ENCODE measurements at places on chromosomes 1 and 21.

- no peak for DNase-seq
These were observed 665.7 kb downstream of the MRPL39 start for GRCh38 chr21:24941316-24942185.

GRCh38 chr1:15296585-15297321, 49.7 kb downstream of the FHAD1 start:
- no peak for DNase-seq

DNA sequence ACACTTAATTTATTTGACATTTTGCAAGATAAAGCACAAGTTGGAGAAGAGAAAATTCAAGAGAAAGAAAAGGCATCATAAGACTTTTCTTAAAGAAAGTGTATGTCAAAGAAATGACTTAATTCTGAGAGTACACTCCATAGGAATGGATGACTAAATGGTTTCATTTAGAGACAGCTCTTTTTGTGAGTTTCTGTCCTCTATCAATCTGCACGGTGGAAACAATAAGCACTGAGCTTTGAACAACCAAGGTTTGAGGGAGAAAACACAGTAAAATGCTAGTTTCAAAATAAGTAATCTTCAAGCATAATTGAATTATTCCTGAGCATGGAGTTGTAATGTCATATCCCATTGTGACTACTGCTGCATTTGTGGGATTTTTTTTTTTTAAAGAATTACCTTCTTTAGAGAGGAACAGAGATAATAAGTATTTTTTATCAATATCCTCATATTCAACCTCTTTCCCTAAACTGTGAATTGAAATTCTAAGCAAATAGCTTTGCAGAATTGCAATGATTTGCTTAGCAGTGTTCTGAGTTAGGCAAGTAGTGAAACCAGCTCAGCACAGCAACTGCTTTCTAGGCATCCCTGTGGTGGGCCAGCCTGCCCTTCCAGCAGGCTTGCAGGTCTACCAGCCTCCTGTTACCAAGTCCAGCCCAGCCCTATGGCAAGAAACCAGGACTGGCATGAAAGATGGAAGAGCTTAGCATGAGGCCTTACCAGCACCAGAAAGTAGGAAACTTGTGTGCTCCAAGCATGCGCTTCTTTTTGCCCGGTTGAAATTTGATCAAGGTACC, 38.2 kb downstream of the KCNJ6 start:
- DNase-seq = no peak

DNA sequence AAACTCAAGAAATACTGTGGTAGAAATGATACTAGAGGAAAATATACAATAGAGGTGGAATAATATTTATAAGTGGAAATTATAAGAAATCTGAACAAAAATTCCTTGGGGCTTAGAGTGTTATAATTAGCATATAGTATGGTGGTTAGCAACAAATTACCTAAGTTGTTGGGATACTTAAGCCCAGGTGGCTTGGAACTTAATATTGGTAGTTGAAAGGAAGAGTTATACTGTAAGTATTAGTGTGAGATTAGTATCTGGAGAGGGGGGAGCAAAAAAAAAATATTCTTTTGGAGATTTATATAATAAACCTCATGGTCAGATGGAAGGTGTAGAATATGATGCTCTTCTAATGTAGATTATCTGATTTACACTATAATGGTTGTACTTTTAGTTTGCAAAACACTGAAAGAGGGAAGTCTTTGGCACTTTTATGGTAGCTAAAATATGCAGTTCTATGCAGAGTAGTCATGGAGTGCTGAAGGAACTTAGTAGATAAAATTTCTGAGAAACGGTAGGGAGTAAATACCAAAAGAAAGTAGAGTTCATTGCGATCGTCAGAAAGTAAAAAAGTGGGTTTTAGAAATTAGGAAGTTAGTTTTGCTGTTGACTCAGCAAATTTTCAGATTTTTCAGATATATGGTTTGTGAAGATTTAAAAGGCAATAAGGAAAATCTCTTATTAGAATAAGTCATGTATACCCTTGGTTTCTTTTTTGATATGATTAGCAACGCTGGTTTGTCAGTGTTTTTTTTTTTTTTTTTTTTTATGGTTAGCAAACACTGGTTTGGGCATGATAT, 45.7 kb downstream of the MTF2 start:
- DNase-seq = no peak

DNA sequence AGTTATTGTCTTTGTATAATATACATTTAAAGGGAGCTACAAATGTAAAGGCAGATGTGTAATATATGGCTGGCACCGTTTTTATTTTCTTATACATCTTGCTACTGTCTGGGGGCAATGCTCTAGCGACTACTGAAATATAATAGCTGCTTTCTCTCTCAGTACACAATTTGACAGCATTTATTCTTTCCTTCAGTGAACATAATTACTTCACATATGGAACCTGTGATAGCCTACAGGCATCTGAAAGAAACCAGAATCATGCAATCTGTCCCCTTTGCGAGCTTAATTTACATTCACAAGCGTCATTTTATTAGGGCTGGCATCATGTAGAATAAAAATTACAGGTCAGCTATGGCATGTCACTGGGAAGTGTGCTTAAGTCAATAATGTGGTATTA, 557.5 kb upstream of the PTBP2 start:
- no peak for DNase-seq

DNA sequence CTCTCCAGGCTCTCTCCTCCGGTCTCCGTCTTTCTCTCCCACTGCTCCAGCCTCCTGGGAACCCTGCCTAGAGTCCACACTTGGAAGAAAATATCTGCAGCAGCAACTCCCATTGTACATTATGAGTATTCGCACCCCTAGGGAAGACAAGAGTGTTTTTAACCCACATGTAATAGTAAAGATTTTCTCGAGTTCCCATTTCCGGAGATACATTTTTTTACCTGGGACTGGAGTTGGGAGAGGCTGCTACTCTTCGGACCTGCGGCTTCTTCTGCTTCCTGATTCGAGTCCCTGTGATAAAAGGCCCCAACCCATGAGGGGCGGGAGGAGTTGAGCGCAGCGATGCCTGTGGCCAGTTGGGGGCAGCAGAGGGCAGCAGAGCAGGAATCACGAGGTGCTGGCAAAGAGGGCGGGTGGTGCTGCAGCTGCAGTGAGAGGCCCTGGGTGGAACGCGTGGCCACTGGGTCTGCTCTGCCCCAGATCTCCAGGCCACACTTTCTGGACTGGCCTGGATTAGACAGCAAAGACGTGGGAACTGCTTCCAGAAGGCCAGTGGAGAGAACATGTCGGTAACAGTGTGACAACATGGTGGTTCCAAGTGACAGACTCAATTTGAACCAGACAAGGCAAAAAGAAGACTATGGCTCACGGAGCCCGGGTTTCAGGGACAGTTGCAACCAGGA, 221.0 kb upstream of the CSF3R start:
- DNase-seq = no peak

DNA sequence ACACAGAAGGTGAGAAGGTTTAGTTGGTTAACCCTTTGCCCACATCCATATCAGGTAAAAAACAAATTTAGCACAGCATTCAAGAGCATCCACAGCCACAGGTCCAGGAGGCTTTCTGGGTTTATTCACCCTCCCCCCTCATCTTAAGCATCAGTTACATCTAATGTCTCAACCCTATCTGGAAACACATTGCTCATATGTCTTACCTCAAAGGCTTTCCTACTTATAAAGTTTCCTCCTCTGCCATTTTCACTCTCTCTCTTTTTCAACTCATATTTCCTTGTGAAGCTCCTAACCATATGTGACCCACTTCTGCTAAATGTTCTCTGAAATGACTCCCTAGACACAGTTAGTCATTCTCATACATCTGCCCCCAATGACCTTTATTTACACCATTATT, 47.9 kb upstream of the RUNX1 start:
- no peak for DNase-seq

GRCh38 chr1:28232558-28233263, at the start of gene DNAJC8:
TSS of gene DNAJC8 (minus strand) at chr1:28233029. CDS start at chr1:28232998, 31 bp downstream.
- DNase-seq = peak; percentile 90

DNA sequence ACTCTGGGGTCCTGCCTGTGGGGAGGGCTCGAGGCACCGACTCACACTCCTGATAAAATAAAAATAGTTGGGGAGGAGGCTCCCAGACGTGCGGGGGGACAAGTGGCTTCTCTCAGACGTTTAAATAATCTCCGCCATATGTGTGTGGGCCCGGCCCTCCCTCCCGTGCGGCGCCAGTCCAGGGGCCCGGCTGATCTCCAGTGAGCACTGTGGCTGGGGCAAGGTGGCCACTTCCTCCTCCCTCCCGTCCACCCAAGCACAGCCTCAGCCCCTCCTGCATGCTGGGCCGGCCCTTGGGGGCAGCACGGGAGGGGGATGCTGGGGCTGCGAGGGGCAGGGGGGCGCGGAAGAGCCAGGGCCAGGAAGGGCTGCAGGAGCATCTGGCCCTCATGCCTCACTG, 4.0 kb upstream of the PLCH2 start:
- no peak for DNase-seq

DNA sequence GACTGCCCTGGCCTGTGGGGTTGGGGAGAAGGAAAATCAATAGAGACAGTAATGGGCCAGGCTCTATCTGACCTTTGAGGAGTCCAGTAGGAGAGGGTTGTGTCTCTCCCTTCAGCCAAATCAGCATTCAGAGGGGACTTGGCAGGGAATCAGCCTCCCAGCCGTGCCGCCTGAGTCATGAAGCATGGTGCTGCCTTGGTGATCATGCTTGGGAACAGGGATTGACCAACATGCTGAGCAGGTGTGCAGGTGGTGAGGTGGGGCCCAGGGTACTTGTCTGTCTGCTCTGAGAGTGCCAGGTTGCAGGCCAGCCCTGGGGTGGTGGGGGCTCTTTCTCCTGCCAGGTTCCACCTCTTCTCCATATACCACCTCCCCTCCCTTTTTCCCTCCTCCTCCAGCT, 58.9 kb upstream of the TLR5 start:
- no peak for DNase-seq

DNA sequence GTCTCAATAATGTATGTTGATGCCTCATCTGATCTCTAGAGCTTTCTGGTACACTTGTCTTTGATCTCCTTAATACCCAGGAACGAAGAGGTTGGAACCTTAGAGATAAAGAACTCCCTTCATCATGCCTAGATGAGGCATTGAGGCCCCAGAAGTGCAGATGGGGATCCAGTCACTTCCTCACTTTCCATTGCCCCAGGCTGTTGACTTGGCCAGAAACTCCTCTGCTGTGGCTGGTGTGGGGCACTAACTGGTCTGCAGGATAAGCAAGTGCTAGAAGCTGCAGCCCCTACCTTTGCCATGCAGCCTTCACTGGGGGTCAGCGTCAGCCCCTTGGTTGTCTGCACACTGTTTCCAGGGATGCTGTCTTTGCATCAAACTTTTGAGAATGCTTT, 49.9 kb downstream of the STUM start:
- no peak for DNase-seq

DNA sequence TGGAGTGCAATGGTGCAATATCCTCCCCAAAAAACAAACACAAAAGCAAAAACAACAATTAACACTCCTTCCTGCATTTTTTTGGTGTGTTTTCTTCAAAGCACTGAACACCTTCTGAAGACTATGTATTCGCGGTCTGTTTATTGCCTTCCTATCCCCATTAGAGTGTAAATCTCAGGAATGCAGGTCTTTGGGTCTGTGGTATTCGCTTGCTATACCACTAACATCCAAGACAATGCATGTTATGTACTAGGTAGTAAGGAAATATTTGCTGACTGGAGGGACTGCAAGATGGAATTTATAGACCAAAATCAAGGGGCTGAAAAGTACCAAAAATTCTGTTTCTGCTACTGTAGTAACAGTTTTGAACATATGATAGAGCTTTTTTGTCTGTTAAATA, 299.4 kb downstream of the RYR2 start:
- DNase-seq = no peak

DNA sequence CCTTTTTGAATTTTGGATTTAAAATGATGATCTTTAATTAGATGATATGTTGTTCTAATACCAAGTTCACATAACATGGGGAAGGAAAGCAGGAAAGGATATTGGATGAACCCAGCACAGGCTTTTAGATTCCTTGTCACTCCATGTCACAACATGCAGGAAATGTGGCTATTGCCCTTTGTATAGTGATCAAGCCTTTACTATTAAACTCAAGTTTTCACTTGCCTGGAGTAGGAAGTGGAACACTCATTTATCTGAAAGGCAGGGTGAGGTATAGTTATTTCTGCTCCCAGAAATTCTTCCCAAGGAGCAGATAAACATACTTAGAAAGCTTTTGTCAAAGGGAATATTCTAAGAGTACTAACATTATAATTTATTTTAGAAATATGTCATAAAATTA, 37.2 kb upstream of the BCAS2 start:
- DNase-seq = no peak

GRCh38 chr1:235295902-235296350, 32.1 kb downstream of the ARID4B start:
- DNase-seq = no peak

DNA sequence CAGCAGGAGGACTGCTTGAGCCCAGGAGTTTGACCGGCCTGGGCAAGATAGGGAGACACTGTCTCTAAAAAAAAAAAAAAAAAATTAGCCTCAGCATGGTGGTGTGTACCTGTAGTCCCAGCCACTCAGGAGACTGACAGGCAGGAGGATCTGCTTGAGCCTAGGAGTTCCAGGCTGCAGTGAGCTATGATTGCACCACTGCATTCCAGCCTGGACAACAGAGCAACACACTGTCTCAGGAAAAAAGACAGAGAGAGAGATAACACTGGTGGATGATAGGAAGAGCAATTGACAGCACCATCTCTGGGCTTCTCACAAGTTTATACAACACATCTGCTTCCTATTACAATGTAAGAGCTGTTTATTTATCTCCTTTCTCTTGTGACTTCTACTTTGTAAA, 2.4 kb upstream of the RNU11 start:
- DNase-seq = no peak

GRCh38 chr1:86753700-86754099, 49.3 kb downstream of the SH3GLB1 start:
- DNase-seq = no peak

DNA sequence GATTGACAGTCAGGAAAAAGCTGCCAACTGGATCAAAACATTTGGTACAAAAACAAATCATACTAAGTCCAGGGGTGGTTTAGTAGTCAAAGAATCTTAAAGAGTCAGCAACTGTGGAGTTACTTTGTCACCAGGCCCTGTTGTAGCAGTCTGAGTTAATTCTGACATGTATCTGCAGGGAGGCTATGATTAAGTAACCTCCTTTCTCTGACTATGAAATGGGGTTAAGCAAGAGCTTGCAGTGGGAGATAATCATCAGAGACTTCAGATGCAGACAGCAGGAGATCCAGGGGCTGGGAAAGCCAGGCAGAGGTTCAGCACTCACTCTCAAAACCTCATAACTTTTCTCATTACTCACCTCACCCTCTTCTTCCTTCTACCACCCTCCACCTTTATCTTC, 99.2 kb upstream of the BTG3 start:
- no peak for DNase-seq

- DNase-seq = no peak
These were observed 61.1 kb upstream of the SMYD2 start for GRCh38 chr1:214219902-214220301.
